ENCODE measurements at places on chromosomes 6 and 20.

DNA sequence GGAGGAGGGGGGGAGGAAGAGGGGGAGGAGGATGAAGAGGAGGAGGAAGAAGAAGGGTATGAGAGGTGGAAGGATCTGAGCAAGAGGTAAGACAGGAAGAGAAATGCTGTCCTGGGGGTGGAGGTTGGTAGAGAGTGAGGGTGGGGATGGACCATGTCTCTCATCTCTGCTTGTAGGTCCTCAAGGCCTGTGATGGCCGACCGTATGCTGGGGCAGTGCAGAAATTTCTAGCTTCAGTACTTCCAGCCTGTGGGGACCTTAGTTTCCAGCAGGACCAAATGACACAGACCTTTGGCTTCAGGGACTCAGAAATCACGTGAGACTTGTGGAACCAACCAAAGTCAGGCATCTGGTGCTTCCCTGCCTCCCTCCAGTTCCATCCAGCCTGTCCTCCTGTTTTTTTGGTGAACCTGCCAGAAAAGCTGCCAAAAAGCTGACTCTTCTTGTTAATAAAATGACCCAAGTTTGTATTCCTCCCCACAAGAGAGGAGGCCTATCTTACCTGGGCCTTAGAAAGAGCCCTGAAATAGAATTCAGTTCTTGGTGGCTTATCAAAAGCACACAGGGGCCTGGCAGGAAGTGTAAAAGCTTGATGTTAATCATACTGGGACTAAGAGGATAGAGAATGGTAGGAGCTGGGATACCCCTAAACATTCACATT lies 2.5 kb upstream of the C4A start:
- no peak for DNase-seq

DNA sequence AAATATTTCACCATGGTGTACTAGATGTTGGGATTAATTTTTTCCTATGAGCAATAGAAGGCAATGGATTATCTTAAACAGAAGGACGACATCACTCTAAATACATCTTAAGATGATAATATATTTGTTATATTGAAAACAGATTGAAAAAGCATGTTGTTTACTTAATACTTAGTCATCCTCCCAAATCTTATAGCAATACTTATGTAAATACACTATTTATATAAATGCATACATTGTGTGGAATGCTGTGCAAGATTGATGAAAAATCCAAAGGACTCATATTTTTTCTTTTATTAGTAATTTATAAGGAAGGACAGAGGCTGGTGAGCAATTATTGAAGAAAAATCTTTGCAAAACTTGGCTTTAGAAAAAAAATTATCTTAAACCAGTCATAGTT lies 593.5 kb downstream of the MMUT start:
- DNase-seq = no peak

DNA sequence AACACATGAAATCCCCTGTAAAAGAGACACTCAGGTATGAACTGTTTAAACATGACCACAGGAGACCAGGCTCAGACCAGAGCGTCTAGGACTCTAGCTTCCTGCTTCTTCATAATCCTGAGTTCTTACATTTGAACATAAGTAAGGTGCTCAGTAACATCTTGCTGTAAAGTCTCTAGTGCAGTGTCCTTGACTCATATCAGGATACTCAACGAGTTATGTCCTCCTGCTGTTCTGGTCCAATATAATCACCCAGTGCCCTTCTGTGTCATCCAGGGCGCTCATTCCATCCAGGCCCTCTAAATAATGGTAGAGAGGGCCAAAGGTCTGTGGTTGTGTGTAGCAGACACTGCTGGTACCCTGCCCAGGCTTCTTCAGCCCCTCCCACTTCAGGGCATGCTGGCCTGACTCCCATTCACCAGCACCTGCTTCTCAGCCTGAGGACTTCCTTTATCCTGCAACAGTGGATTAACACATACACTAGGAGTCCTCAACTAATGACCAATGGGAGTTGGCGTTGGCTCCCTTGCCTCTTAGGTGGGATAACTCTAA lies 66.8 kb upstream of the MOCS1 start:
- no peak for DNase-seq

DNA sequence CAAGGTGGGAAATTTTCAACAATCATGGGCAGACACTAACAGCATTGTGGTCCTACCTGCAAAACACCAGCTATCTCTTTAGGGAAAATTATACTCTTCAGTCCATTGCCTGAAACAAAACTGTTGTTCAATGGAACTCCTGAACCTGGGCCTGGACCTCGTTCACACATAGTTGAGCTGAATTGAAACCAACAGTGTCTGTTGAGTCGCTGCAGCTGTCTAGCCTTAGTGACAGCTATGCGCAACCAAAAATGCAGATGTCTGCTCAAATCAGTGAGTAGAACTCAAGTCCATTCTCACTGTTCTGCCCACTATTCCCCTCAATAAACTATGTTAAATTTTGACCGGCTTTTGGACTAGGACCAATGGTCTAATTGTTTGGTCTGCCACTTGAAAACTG lies 286.2 kb downstream of the TFAP2A start:
- DNase-seq = no peak

- no peak for DNase-seq
Observed at GRCh38 chr6:109291902-109292301, 90.4 kb downstream of the CD164 start.

DNA sequence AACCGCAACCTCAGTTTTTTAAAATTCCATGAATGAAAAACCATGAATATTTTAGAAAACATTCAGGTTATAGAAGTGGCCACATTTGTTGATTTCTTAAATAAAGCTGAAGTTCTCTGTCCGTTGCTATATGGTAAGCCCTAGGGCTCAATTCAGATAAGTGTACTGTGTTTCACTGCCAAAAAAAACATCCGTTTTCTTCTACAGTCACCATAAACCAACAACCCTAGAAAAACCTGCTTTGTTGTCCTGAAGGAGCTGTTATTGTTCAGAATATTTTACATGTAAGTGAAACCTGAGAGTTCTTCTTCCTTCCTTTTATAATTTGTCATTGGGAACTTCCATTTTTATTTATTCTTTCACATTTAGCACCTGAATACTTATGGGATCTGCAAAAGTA lies 274.1 kb downstream of the TFAP2A start:
- no peak for DNase-seq

- no peak for DNase-seq
Observed at GRCh38 chr6:108904741-108905140, 56.5 kb downstream of the ARMC2 start.

GRCh38 chr6:157403686-157404051 lies 22.7 kb downstream of the ZDHHC14 start:
- DNase-seq = no peak

DNA sequence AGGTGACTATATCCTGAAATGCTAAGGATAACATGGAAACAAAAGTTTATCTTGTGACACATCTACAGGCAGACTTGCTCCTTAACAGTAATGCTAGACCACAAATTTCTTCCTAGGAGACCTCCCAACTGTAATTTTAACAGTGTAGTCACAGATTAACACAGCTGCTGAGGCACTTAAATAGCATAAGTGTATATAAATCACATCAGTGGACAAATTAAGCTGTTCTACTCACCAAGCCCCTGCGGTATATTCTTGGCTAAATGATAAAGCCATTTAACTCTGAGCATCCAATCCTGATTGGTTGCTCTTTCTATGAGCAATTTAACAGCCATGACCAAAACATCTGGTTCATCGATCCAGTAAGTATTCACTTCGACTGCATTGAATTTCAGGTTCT lies 73.3 kb upstream of the LYRM2 start:
- DNase-seq = no peak

DNA sequence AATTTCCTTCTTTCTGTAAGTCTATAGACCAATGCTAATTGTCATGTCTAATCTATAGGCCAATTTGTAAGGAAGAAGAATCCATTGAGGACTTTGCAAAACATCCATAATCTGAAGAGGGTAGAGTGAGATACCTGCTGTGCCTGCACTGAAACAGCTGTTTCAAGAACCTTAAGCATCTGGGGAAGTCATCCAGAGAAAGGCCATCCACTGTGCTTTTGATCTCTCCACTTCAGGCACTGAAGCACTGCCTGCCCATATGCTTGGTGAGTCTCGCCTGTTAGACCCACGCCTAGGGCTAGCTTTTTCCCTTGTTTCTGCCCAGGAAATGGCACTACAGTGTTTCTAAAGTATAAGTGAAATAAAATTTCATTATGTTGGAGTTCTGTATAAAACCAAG lies 921.8 kb upstream of the EPHA7 start:
- DNase-seq = no peak

DNA sequence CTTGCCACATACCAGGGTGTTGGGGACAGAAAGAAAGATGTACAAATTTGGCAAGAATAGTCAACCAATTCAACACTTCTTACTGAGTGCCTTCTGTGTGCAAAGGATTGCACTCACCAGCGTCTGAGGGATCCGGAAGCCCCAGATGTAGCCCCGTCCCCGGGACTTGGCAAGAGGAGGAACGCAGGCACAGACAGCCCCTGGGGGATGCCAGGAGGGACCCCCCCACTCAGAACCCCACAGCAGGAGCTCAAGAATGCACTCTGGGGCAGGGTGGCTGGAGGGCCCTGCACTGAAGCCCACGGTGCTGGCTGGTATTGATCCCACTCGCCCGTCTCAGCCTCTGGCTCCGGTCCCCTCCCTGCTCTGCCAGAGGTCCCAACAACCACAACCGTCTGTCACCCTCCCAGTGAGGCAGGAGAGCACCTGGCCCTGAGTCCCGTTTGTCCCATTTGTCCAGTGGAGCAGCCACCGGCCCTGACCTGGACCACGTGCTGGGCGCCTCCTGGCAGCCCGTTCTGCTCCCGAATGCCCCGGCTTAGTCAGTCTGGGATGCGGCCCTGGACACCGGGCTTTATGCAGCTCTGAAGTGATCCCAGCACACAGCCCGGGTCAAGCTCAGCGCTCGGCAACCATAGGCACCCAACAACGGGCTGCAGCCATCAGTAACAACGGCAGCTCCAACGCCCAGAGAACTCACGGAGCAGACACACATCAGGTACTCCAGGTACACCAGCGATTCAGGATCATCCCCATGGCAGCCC lies 128.7 kb downstream of the DLL1 start:
- no peak for DNase-seq

DNA sequence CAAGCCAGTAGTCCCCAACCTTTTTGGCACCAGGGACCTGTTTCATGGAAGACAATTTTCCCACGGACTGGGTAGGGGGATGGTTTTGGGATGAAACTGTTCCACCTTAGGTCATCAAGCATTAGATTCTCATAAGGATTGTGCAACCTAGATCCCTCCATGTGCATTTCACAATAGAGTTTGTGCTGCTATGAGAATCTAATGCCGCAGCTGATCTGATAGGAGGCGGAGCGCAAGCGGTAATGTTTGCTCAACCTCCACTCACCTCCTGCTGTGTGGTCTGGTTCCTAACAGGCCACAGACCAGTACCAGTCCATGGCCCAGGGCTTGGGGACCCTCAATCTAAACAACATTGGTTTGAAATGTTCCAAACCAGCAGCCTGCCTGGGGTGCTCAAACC lies 137.0 kb upstream of the STXBP5 start:
- no peak for DNase-seq

DNA sequence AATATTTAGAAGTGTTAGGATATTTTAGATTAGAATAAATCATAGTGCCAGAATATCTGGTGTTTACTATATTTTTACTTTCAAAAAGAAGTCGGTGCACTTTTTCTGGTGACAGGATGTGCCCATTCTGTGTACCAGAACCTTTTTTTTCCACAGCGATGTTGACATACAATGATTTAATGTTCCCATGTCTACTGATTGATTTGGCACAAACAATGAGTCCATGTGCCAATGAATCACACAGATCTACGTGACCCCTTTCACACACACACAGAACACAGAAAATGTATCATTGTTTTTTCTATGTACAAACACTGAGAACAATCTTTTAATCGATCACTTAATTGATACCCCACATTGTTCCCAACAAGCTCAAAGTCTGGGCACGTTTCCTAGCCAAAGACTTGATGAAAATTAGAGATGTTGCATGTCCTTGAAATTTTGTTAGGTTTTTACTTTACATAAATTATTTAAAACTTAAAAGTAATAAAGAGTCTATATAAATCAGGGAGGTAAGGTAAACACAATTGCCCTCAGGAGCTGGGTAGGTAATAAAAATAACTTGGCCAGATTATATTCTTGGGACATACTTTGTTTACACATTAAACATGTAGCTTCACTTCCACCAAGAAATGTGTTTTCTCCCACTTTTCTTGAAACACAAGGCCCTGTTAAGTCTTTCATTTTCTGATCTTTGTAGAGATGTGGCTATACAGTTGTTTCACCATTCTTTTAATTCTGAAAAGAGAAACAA lies 36.4 kb upstream of the SOX4 start:
- DNase-seq = no peak

DNA sequence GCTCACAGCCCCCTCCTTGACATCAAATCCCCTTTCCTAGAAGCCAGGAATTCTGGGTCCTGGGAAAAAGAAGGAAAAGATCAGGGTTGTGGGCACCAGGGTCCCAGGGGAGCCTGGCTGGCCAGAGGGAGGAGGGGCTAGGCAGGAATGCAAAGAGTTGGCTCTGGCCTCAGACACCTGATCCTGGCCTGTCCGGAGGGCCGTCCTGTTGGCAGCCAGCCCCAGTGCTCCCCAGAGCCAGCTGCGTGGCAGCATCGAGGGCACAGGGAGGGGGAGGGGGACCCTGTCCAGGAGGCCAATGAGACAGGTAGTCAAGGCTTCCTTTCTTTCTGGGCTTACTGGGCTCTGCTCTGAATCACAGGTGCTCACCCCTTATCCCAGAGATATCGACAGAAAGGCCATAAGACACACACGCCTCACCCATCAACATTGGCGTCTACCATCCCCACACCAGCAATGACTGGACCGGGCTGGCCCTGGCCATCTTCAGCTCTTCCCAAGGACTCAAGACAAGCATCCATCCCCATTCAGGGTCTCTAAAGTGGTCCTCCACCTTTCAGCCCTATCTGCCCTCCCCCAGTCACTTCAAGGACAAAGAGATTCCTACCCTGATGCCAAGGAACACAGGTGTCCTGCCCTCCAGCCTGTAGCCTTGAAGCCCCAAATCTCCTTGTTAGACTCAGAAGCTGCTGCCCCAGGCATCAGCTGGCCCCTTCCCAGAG lies 723 bp downstream of the COL11A2 start:
- DNase-seq = no peak

GRCh38 chr20:12829170-12829569 lies 179.6 kb upstream of the SPTLC3 start:
- DNase-seq = no peak
